ENCODE measurements at places on chromosomes 1 and 21.

DNA sequence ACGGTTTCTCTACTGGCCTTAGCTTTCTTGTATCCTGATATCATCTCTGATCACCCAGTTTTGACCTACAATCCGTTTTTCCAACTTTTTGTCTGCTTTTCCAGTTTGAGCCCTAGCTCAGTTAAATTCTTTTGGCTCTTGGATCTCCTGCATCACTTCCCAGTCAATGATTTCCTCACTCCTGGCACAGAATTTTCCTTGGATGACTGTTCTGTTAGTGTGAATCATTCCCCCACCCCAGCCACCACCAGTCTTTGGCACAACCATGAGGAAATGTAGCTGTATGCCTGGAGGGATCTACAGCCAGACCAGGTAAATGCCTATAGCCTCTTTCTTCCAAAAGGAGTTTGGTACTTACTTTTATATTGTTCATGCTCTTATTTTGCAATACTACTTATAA is 187.2 kb upstream of the PTGFR start:
- DNase-seq: no peak

GRCh38 chr1:61160526-61160925 is 78.2 kb downstream of the NFIA start:
- DNase-seq: no peak

GRCh38 chr1:116881879-116882520 is 27.7 kb upstream of the PTGFRN start:
- DNase-seq: peak; percentile 23

DNA sequence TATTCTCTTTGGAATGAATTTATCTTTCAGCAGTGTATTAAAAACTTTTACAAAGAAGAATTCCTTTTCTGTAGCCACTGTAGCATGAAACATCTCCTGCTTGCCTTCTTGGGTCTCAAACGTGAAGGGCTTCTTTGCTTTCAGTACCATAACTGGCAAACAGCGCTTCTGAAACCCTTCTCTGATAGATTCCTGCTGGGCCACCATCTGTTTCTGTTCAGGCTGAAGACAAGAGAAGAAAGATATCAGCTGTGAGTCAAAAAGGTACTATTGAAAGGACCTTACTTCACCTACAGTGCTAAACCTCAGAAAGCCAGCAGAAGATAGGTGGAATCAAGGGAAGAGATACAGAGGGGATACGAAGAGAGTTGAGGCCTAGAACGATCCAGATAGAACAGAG is 10.5 kb downstream of the AIM2 start:
- DNase-seq: no peak

DNA sequence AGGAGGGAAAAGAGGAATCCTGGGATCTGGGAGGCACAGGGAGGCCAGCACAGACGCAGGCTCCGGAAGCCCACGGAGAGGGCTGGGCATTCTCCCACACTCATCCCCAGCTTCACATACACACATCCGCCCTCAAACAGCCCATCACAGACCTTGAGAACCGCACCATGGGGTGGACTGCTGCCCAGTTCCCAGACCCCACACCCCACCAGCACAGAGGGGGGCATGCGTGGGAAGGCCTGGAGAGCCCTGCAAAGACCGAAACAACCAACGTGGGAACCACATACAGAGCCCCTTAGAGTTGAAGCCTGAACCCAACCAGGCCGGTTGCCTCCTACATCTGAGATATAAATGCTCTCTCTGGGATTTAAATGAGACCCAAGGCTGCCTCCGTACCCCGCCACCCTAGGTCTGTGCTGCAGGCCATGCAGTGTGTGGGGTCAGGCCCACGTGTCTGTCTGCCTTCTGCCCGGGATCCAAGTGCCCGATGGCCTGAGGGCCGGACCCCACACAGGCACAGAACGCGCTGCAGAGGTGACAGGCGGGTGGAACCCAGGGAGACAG is 126.2 kb upstream of the COL6A1 start:
- no peak for DNase-seq

GRCh38 chr1:168300626-168301025 is 19.9 kb downstream of the TBX19 start:
- DNase-seq: no peak

GRCh38 chr1:172955161-172955815 is 95.5 kb downstream of the TNFSF18 start:
- no peak for DNase-seq

- no peak for DNase-seq
Observed at GRCh38 chr1:239879321-239880170, 212.1 kb upstream of the FMN2 start.

DNA sequence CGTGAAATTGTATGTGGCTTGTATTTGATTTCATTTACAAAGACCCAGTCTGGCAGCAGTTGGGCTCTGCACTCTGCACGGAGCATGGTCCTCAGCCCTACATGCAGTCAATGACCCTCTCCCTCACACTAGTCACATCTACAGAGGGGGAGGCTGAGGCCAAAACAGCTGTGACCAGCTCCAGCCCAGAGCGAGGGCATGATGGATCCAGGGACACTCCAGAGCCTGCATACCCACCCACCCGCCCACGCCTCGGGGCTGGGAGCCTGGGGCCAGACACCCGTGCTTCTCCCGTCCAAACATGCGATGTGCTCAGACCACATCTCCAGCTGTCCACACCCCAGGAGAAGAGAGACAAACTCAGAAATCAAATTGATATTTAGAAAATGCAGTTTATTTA is 14.0 kb upstream of the PRDM16 start:
- DNase-seq: no peak

- no peak for DNase-seq
Observed at GRCh38 chr1:210303391-210303790, 25.3 kb upstream of the HHAT start.

GRCh38 chr1:65250826-65251225 is 58.5 kb upstream of the DNAJC6 start:
- no peak for DNase-seq

DNA sequence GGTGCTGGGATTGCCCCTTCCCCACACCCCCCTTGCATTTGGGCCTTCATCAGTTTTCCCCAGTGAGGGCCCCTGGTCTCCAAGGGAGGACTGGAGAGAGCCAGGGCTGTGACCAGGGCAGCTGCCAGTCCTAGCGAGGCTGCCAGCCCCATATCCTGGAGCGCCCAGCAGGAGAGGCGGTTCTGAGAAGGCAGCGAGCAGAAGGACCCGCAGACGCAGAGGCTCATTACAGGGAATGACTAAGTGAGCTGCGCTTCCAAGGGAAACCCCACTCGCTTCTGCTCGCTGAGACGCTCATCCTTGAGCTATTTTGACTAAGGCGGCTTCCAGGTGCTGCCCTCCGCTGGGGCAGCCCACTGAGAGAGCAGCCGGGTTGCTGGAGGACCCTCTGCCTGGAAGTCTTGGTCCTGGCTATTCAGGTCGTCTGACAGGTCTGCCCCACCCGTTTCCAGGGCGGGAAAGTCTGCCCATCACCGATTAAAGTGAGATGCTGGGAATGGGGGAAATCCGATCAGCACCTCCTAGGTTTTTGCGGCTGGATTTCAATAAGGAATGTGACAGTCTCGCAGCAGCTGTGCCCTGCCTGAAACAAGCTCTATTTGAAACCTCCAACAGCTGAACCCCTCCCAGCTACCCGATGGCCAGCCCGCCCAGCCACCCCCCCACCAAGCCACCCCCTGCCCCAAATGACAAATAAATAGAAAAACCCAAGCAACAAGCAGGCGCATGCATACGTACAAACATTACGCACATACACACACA is 2.8 kb downstream of the KCNN3 start:
- DNase-seq: no peak

DNA sequence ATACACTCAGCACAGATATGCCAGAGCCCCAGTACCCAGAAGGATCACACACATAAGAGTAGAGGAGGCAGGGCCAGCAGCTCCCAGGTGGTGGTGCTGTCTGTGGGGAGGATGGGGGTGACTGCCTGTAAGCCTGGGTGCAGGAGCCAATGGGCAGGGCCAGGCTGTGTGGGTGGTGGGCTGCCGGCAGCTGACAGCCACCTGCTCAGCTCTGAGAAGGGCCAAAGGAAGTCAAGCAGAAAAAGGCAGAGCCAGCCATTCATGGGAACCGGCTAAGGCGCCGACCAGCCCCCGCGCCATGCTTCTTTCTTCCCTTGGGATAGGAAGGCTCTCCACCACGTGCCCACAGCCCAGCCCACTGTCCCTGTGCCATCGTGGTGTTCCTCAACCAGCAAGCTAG is 14.1 kb downstream of the PIK3C2B start:
- DNase-seq: peak; percentile 27

DNA sequence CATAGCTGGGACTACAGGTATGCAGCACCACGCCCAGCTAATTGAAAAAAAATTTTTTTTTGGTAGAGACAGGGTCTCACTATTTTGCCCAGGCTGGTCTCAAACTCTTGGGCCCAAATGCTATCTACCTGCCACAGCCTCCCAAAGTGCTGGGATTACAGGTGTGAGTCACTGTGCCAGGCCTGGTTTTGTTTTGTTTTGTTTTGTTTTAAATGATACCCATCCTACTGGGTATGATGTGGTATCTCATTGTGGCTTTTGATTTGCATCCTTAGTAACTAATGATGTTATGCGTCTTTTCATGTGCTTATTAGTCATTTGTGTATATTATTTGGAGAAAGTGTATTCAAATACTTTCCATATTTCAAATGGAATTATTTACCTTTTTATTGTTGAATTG is 142.3 kb downstream of the VPS13D start:
- DNase-seq: no peak

DNA sequence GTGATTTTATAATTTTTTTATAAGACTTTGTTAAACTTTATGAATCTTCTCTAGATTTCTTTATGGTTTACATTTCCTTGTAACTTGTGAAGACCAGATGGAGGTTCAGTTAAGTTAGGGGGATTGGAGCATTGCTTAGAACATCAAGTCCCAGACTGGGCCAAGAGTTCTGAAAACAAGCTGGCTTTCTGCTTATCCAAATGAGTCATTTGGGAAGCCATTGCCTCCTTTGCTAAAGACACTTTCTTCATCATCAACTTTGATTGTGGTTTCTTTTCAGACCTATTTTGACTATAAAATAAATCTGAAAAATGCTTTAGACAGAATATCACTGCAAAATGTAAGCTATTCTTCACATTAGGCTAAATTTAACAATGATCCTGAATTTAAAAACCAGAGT is 446.8 kb downstream of the USP25 start:
- DNase-seq: no peak

DNA sequence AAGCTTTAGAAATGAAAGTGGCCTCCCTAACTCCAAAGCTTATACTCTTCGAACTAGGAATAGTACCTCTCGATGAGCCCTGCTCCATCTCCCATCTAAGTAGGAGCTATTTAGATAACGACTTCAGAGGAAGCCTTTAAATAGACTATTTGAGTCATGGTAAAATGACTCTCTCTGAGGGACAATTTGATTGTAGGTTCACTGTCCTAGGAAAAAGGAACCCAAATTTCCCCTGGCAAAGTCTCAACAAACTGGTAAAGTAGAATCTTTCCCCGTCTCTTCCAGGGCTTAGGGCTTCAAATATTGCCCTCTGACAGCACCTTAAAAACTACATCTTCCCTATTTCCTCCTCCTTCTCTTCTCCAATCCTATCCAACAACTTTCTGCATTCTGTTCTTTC is 2.0 kb upstream of the FCER1A start:
- DNase-seq: no peak

DNA sequence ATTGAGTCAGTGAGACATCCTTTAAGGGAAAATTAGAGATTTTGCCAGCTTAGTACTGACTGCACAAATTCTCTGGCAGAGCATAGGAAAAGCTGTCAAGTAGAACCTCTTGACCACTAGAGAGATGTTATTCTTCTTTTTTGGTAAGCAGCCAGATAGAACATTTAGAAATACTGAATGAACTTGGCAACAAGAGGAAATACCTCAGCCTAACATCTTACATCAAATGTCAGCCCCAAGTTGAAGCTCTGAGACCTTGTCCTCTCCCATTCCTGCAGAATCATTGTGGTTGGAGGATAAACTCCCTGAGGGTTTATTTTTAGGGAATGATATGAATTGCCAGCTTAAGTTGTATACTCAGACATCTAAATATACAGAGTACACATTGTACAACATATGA is 53.5 kb downstream of the MIGA1 start:
- DNase-seq: no peak

- peak; percentile 53 for DNase-seq
Observed at GRCh38 chr1:159829273-159829634, 2.6 kb downstream of the SLAMF8 start.

- DNase-seq: no peak
Observed at GRCh38 chr1:48309564-48310082, 87.1 kb downstream of the SLC5A9 start.

- no peak for DNase-seq
Observed at GRCh38 chr1:203932556-203932955, 71.2 kb downstream of the SNRPE start.

- peak; percentile 36 for DNase-seq
Observed at GRCh38 chr1:246566813-246567645, 773 bp downstream of the CNST start.

GRCh38 chr1:30727824-30728223 is 4.4 kb upstream of the MATN1 start:
- DNase-seq: no peak

GRCh38 chr1:81109038-81109437 is 691.7 kb upstream of the ADGRL2 start:
- no peak for DNase-seq

DNA sequence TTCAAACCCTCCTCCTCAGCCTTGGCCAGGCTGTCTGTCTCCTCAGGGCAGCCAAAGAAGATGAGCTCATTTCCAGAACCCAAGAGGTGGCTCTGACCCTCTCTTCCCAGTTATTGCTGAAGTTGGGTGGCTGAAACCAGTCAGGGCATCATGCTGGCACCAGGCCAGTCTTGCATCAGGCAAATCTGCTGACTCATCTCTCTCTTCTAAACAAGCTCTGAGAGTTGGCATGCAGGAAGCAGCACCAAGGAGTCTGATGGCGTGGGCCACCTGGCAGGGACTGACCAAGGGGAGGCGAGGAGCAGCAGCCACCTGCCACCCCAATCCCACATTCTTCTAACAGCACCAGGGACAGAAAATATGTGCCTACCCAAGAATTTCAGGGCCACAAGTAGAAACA is 104.8 kb upstream of the ATP1A1 start:
- peak; percentile 2 for DNase-seq

GRCh38 chr1:112264010-112264409 is 132.0 kb upstream of the CTTNBP2NL start:
- no peak for DNase-seq
